Epithelial cell of prostate (primary cell): ENCODE measurements at places on chromosomes 2 and 18.

- DNase-seq = no peak
Measured at GRCh38 chr2:47026748-47027534, 111.3 kb upstream of the MCFD2 start.

DNA sequence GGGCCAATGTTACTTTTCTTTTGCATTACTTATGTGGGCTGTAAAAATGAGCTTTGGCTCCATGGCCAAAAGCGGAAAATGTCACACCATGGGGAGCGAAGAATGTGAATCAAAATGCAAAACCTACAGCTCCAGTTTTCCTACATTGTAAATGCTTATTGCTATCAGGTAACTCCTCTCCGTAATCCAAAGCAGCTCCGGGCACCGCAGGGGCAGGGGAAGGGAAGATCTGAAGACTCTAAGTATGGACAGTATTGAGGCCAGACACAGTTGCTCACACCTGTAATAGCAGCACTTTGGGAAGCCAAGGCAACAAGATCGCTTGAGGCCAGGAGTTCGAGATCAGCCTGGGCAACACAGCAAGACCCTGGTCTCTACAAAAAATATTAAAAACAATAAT lies 7.1 kb upstream of the AGFG1 start:
- DNase-seq = no peak

GRCh38 chr2:233572468-233572867 lies 5.9 kb upstream of the USP40 start:
- DNase-seq = peak; percentile 8

GRCh38 chr2:46886268-46887027 lies 29.2 kb downstream of the MCFD2 start:
- no peak for DNase-seq

DNA sequence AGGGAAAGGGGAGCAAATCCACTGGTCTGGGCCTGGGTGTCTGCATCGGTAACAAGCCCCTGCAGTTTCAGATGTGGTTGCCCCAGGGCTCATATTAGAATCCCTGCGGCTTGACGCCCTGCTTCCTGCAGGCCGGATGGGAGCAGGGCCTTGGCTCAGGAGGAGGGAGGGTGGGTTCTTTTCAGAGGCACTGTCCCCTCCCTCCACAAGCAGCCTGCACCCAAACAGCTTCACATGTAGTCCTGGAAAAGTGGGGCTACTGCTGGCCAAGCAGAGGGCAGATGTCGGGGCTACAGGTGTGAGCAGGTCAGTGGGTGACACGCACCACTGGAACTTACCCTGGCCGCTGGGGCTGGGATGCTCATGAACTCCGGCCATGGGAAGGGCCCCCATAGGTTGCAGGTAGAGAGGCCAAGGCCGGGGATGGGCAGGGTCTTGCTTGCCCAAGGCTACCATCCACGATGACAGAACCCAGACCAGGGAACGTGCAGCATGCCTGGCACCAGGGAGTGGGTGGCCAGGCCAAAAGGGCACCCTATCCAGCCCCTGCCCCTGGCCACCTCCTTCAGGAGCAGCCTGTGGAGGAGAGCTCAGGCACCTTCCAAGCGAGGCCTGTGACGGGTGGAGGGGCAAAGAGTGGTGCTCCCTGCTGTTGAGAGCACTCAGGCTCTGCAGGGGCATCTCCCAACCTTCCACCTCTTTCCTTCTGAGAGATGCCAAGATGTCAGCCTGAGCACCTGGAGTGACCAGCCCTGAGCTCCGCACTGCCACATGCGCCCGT lies 16.8 kb downstream of the ARID5A start:
- DNase-seq = no peak

DNA sequence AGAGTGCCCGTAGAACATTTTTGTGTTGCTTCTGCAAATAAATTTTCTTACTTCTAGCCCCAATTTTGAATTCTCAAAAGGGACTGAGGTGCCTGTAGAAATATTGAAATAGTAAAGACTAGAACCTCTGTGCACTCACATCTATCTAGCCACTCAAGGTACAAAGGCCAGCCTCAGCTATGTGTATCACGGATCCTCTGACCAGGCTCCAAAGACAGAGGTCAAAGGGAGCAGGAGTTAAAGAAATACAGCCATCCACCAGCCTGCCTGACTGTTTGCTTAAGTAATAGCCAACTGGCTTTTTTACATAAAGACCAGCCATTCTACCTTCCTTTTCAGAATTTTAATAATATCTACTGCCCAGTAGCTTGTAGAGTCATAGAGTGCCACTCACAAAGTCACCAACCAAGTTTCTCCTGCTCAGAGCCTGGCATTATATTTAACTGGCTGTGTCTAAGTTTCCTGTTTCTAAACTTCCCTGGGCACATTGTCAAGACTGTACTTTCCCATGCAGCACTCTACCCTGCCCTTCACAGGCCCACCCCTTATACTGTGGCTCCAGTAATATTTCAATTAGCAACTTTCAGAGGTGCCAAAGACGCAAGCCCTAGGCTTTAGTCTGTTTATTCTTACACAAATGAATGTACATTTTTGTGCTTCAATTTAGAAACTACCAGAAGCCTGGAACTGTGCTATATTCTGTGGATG lies 338.3 kb upstream of the NT5C1B start:
- DNase-seq = no peak

GRCh38 chr2:111952871-111953452 lies 54.6 kb downstream of the MERTK start:
- no peak for DNase-seq

DNA sequence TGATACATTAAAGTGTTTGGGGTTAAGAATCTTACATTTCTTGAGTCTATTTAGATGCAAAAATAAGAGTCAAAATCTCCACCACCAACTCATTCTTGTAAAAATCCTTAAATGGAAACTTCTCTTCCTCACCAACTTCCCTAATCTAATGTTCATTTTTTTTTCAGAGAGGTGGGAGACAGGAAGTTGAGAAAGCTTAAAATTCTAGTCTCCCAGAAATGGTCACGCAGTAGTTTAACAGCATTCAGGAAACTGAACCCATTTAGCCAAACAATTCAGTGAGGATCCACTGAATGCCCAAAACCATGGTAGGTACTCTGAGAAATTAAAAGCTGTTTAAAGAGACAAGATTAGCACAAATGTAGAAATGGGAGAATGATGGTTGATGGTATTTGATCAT lies 69.0 kb downstream of the TXNL1 start:
- no peak for DNase-seq

DNA sequence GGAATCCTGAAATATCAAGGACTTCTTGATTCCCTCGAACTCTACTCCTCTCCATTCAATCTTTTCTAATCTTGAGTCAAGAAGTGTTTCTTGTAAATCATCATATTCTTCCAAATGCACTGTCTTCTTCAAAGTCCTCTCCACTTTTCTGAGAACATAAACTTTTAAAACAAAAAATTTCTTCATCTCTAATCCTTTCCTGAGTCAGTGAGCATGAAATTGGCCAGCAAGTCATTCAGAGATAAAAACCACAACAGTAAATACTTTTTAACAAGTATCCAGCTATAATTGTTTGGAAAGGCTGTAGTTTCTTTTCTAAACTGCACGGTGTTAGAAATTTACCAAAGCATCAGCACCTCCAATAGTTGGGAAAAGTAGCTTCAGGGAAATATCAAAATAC lies 312.6 kb upstream of the GALNT5 start:
- DNase-seq = no peak

GRCh38 chr2:239911641-239912071 lies 113.5 kb downstream of the NDUFA10 start:
- no peak for DNase-seq

- no peak for DNase-seq
Measured at GRCh38 chr2:34280606-34281005, 681.5 kb upstream of the FAM98A start.

- no peak for DNase-seq
Measured at GRCh38 chr18:65622436-65622835, 128.4 kb upstream of the CDH7 start.

GRCh38 chr2:135157856-135158255 lies 105.8 kb downstream of the RAB3GAP1 start:
- no peak for DNase-seq

GRCh38 chr2:68845043-68845442 lies 26.2 kb downstream of the BMP10 start:
- no peak for DNase-seq
